ENCODE measurements at places on chromosomes 5 and 9. TPM values are rescaled to one million over a fixed set of nuclear protein-coding genes. Genes with fewer than 3 reads are reported as not detected.

The LRRC70 gene
- total RNA-seq: 11.8 TPM

The NPR3 gene
- total RNA-seq: 3.5 TPM

- DNase-seq: no peak
Measured at GRCh38 chr5:27450607-27451006, 412.2 kb upstream of the CDH9 start.

- DNase-seq: no peak
Measured at GRCh38 chr5:135600971-135601381, 22.2 kb upstream of the CXCL14 start.

DNA sequence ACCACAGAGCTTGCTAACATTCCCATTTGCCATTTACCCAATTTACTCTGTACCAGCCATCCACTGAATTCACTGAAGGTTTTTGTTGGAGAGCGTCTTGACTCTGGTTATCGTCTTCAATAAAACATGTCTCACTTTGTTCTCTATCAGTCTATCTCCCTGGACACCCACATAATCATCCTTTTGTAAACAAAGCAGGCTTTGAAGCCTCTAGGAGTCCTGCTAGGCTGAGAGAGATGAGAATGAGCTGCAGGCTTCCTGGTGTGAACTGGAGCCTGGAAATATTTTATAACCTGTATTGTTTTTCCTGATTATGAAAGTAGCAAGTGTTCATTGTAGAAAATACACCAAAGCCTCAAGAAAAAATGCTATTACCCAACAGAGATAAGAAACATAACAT, 140.6 kb upstream of the ZNF366 start:
- no peak for DNase-seq
